ENCODE measurements at places on chromosomes 13 and 19. TPM values are rescaled to one million over a fixed set of nuclear protein-coding genes. Genes with fewer than 3 reads are reported as not detected.

CACNA1A gene
- polyA plus RNA-seq: 1.9 TPM

EFNB2 gene
- 111 TPM for polyA plus RNA-seq

RDH8 gene
- polyA plus RNA-seq: 0.27 TPM

TNFSF11 gene
- polyA plus RNA-seq: 0.86 TPM

RNF17 gene
- polyA plus RNA-seq: 0.62 TPM

VASP gene
- polyA plus RNA-seq: 50.5 TPM

TMEM238 gene
- polyA plus RNA-seq: 0.58 TPM

SIGLEC7 gene
- 0.27 TPM for polyA plus RNA-seq

MYH14 gene
- polyA plus RNA-seq: 33.4 TPM

KLK8 gene
- 2.4 TPM for polyA plus RNA-seq

All from renal cortex interstitium (tissue), 15 donors.